Activated CD4-positive, alpha-beta T cell treated with anti-CD3 and anti-CD28 coated beads, Interleukin-2, amount 10 ng/mL, durations not matched to agents 7 days and 5 days (primary cell): ENCODE measurements at places on chromosomes 6 and 20.

GRCh38 chr20:53021934-53022333, 49.8 kb downstream of the TSHZ2 start:
- DNase-seq, result peak; percentile 35

- DNase-seq, result no peak
These were observed 31.9 kb downstream of the STK35 start for GRCh38 chr20:2133318-2134183.

DNA sequence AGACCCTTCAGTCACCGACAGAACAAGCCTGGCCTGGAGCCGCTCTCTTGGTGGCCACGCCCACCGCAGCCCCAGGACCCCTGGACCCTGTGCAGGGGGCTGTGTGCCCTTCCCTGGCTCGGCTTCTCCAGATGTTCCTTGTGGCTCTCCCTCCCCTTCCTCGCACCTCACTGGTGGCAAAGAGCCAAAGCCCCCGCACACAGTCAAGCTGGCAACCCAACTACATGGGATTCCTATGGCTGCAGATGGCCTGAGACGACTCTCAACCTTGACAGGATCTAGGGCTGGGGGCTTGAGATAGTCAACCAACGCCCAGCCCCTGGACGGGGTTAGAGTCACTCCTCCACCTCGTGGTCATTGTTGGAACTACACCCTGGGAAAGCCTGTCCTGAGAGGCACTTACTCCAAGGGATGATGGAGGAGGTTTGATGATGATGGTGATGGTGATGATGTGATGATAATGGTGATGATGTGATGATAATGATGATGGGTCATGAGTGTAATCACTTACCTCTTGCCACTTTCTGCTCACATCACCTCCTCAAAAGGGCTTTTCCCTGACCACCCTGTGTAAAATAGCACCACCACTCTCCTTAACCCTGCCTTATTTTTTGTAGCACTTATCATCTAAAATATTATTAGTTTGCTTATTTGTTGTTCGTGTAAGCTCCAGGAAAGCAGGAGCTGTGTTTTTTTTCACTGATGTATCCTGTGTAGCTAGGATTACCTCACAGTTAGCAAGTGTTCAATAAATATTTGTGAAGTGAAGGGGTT, 278.4 kb downstream of the LRFN2 start:
- peak; percentile 67 for DNase-seq

DNA sequence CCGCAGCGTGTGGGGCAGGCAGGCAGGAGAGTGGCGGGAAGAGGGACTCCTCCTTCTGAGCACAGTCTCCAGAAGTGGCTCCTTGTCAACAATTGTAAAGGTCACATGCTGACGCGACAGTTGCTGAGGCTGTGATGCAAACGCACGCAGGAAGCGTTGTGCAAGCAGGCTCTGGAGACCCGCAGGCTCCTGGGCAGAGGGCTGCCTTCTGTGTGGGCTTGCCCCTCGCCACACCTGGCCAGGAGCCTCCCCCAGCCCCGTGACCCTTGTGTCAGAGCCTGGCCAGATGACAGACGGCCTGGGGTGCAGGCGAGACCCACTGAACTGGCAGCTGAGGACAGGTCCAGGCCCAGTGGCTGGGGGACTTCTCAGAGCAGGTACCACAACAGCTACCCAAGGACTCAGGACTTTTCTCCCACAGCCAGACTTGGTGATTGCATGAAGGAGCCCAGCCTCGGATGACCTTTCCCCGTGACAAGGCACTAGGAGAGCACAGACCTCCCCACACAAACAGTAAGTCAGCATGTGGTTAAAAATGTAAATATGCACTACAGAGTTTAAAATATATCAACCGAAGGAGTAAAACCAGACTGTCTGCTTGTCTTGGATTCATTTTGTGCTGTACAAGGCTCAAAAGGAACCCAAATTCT, 222.1 kb upstream of the RREB1 start:
- DNase-seq, result no peak

DNA sequence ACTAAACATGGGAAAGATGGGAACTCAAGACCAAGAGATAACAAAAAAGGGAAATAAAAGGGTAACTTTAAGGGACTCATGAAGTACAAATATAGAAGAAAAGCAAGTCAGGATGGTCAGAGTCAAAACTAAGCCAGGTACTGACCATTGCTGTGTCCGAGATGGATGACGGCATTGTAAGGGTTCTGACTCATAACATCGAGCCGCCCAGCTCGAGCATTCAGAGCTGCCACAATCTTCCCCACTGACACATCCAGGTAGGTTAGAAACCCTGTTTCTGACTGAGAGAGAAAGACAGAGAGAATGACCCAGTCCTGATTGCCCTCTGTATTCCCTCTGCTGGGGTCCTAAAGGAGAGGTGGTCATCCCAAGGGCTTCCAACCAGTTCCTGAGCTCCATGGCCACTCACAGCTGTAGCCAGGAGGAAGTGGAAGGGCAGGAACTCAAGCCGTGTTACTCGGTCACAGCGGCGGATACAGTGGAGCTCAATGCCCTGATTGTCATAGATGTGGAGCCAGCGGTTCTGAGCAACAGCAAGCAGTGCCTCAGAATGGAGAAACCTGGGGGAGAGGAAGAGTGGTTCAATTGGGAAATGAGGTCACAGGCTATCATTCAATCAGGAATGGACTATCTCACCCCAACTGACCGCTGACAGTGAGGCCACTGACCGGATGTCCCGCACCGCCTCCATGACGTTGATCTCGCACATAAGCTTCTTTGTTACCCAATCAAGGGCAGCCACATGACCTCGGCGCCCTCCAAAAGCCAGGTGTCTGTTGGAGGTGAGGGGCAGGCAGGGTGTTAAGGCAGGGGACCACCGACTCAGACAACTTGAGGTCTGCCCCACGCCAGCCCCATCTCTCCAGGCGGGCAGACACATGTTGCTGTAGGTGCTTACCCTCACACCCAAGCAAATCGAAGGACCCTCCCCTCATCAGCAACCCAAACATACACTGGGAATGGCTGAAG, 1.8 kb downstream of the WDR46 start:
- no peak for DNase-seq

DNA sequence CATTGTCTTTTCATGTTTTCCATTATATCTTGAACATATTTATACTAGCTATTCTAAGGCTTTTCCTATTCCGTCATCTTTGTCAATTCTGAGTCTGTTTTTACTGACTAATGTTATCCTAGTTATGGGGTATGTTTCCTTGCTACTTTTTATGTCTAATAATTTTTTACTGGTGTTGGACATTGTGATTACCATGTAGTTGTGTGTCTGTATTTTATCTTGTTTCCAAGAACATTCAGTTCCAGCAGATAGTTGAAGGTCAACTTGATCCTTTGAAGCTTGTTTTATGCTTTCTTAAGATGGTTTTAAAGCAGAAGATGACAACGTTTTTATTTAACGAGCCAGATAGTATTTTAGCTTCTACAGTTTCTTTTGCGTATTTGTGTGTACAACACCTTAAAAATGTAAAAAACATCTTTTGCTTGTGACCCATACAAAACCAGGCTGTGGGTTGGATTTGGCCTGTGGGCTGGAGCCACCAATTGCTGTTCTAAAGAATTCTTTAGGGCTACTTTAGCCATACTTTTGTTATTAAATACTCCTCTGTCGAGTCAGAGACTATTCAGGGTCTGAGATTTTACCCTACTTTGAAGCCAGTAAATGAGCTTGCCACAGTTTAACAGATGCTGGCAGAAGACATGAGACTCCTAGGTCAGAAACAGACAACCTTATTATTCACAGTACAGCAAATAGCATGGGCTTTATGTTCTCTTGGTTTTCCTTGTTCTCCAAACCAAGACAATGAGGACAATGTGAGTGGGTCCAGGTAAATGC, 38.7 kb upstream of the REV3L start:
- no peak for DNase-seq

GRCh38 chr6:166778776-166779175, 151.7 kb upstream of the RPS6KA2 start:
- DNase-seq, result no peak

GRCh38 chr6:48280035-48280620, 169.1 kb upstream of the PTCHD4 start:
- DNase-seq, result no peak

- no peak for DNase-seq
These were observed 66.8 kb upstream of the MOCS1 start for GRCh38 chr6:40000964-40001515.

- no peak for DNase-seq
These were observed 17.5 kb upstream of the KCNK16 start for GRCh38 chr6:39339868-39340550.

- DNase-seq, result no peak
These were observed 16.7 kb downstream of the UNC5CL start for GRCh38 chr6:41022294-41022693.

DNA sequence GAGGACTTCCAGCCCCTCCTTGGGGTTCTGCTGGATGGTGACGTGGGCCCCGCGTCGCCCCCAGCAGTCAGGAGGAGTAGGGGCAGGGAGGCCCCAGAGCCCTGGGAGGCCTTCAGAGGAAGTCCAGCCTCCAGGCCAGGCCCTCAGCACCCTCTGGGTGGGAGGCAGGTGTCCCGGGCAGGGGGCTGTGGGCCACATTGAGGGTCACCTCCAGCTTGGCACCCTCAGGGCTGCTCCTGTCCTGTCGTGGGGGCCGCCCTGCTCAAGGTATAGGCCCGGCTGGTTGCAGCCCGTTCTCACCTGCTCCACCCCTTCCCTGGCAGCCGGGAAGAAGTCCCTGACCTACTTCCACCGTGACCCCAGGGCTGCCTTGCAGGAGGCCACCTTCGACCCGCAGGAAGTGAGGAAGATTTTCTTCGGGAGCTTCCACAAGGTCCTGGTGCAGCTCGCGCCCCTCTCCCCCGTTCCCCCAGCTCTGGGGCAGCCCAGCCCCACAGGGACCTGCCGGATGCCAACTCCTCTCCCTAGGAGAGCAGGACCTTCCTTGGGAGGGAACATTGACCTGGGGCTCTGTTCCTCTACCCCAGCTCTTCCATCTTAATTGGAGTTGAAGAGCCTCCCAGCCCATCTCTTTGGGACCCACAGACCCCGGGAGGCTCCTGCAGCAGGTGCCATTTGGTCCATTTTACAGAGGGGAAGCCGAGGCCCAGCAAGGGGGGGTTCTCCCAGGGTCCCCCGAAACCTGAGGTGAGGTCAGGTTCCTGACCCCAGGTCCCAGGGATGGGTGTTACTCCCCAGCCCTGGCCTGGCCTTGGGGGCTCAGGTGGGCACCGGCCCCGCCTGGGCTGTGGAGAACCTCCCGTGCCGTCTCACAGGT, 26.4 kb downstream of the COL20A1 start:
- DNase-seq, result no peak

DNA sequence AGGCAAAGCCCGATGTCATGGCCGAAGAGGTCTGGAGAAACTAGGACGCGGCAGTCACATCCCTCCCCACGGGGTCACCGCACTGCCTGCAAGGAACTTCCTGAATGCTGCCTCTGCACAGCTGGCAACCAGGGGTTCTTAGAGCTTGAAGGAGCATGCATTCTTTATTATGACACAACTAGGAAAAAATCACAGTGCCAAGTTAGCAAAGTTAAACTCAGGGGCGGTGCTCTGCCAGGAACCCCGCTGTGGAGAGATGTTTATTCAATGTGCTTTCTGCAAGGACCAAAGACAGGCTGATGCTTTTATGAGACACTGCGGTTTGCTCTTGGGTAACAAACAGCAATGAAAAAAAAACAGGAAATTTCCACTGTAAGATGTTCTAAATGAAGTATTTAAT, 287.3 kb upstream of the FOXQ1 start:
- no peak for DNase-seq

DNA sequence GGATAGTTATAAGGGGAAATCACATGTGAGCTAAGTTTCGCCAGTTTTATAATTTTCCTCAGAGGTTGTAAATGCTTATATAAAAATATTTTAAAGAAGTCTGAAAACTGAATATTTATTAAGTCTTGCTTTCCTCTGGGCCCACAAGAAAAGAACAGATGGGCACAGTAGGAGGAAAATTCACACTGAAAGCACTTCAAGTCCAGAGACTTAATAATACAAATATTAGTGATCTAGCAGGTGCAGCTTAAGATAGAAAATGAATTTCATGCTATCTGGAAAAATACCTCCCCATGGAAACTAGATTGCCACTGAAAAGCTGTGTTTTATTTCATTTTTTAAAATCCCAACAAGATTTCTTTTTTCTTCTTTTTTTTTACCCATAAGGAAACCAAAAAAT, 47.2 kb downstream of the ORC3 start:
- DNase-seq, result no peak

- DNase-seq, result no peak
These were observed 26.5 kb downstream of the GTF2H5 start for GRCh38 chr6:158194487-158195280.

- DNase-seq, result no peak
These were observed 44.8 kb downstream of the RIPOR3 start for GRCh38 chr20:50646483-50646996.

DNA sequence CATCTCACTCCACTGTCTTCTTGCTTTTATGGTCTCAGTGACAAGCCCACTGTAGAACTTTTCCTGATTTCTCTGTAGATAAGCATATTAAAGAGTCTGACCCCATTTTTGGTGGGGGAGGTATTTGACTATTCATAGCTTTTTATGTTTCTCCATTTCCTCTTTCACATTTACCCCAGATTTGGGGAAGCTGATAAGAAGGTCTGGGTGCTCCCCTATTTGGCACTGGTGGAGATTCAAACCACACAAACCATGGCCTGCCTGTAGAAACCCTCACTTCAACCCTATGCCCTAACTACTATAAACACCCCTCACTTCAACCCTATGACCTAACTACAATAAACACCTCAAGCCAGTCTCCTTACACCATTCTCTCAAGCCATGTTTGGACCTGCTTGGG, 196.2 kb upstream of the SYNDIG1 start:
- no peak for DNase-seq

DNA sequence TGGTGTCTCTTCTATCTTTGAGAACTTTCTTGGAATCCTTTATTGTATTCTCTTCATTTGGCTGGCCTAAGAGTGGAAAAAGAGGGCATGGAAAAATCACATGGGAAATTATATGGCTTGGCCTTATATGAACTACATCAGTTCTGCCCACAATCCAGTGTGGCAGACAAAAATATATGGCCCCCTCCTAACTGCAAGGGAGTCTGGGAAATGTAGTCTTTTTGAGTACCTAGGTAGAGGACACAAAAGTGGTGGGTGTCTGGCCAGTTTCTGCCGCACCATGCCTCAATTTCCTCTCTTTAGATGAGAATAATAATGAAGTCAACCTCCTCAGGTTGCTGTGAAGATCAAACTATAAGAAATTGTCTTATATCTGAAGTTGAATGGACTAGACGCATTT, 109.3 kb downstream of the SCP2D1 start:
- DNase-seq, result no peak

GRCh38 chr20:51800060-51800871, 2.1 kb downstream of the SALL4 start:
- peak; percentile 58 for DNase-seq

DNA sequence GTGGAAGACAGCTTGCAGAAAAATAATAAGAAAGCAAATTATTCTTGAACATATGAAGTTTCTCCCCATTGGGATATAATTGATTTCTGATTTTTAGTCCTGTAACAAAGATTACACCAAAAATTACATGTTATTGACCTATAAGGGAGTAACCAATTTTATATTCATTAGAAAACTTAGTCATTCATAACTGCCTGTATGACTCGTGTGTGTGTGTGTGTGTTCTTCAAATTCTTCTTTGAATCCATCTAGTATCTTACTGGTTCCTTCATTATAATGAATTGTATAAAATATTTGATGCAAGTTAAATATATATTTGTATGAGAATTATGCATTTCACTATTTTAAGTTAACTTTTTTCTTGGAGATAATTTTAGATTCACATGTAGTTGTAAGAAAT, 310.4 kb downstream of the HAO1 start:
- DNase-seq, result no peak
